ENCODE measurements at places on chromosomes 4 and X. TPM values are rescaled to one million over a fixed set of nuclear protein-coding genes. Genes with fewer than 3 reads are reported as not detected.

DNA sequence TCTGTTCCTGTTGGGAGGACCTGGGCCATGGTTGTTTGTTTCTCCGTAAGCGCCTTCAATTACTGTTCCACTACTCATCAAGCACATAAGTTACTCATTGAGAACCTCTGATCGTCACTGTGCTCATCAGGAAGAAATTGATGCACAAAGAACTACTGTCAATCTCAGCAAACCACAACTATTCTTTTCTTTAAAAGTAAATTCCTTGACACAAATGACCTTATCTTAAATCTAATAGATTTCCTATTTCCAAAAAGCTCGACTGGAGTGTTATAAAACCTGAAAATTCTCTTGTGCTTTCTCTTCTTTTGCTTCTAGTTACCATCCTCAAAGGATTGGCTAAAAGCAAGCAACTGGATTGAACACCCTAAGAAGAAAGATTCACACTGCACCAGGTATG lies at the start of gene MUC7:
Gene MUC7, plus strand, starts transcription at position 301 of the 400 bp plus-strand sequence. CDS start 1,825 bp downstream, outside the sequence.
- DNase-seq: no peak

DNA sequence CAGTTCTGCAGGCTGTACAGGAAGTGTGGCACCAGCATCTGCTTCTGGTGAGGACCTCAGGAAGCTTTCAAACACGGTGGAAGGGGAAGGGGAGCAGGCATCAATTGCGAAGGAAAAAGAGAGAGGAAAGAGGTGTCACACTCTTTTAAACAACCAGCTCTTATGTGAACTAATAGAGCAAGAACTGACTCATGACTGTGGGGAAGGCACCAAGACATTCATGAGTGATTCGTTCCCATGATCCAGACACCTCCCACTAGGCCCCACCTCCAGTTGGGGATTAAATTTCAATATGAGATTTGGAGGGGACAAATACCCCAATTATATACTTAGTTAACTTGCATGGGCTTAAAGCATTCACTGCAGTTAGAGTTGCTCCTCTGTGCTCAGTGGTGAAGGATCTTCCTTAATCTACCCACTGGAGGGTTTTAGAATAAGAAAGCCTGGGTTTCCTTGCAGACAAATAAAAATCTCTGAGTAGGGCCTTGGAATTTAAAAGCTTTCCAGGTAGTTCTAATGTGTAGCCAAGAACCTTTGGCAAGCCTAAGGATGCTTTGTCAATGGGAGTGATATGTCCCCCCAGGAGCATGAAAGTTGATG lies 60.0 kb downstream of the SYNPO2 start:
- DNase-seq: no peak

- no peak for DNase-seq
Observed at GRCh38 chr4:128917781-128918180, 108.3 kb downstream of the JADE1 start.

TLR6 gene
- 5.8 TPM for total RNA-seq

DNA sequence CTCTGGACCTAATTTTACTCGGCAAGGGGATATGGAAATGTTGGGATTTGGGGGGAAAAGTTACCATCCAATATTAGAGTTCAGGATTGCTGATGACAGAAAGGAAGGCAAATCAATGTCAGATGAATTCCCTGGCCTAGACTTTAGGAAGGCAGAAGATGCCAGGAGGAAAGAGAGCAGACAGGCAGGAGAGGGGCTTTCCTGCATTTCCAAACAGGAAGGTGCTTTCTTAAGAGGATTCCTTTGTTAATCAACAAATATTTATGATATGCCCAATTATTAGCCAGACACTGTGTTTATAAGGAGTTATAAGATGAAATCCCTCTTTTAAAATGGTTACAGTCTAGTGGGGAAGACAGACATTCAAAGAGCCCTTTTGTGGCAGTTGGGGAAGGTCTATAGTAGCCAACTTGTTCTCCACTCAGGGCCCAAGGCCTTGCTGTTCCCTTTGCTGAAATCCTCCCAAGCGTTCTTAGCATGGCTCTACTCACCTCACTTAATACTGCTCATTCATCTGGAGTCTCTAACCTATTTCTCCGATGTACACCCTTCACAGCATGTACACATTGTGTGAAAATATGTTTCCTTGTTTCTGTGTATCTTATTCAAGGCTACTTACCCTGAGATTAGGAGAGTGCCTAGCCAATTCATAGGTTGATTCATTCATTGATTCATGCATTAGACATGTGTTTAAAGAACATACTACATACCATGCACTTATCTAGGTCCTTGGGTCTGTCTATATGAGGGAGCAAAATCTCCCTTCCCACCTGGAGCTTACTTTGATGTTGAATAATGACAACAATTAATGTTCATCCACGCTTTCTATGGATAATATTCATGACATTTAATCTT lies 5.3 kb downstream of the IGFBP7 start:
- no peak for DNase-seq

PGK1 gene
- total RNA-seq: 241 TPM

GRCh38 chrX:49198540-49199314 lies 1.3 kb downstream of the SYP start:
- no peak for DNase-seq

- no peak for DNase-seq
Observed at GRCh38 chr4:150938417-150938816, 76.7 kb downstream of the LRBA start.

DNA sequence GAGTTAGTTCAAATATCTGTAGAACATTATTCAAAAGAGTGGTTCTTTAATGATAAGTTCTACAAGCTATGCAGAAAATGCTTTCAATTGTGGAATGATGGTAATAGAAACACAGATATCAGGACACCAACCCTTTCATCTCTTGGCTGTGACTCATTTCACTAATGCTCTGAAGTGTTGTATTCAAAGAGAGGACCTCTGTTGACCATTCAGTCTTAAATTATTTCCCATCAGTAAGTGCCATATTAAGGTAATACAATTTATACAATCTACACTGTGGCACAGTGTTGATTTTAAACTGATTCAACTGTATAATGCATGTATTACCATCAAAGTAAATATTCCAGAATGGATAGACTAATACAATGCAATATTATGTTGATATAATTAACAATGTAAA lies 289.0 kb upstream of the ADGRL3 start:
- DNase-seq: no peak

GRCh38 chr4:81751531-81752289 lies 280.0 kb upstream of the RASGEF1B start:
- DNase-seq: no peak

GRIA3 gene
- 0.83 TPM for total RNA-seq

ACSL1 gene
- 28.9 TPM for total RNA-seq

- no peak for DNase-seq
Observed at GRCh38 chrX:47621851-47622250, 2.2 kb upstream of the SYN1 start.

NPY5R gene
- not detected for total RNA-seq

DNA sequence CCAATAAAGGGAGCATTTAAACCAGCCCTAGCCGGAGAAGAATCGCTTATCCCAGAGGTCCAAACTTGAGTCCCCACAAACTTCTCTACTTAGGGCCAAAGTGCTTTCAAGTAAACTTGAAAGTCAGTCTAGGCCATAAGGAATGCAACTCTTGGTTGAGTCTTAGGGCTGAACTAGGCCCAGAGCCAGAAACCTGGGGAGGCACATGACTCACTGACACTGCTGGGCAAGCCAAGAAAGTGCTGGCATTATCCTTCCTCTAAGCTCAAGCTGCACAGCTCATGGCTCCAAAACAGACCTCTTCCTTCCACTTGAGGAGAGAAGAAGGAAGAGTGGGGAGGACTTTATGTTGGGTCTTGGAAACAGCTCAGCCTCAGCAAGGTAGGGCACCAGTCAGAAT lies 1257.3 kb upstream of the DIAPH2 start:
- DNase-seq: peak; percentile 59

GRCh38 chrX:30296408-30297254 lies 12.6 kb downstream of the NR0B1 start:
- DNase-seq: no peak

DNA sequence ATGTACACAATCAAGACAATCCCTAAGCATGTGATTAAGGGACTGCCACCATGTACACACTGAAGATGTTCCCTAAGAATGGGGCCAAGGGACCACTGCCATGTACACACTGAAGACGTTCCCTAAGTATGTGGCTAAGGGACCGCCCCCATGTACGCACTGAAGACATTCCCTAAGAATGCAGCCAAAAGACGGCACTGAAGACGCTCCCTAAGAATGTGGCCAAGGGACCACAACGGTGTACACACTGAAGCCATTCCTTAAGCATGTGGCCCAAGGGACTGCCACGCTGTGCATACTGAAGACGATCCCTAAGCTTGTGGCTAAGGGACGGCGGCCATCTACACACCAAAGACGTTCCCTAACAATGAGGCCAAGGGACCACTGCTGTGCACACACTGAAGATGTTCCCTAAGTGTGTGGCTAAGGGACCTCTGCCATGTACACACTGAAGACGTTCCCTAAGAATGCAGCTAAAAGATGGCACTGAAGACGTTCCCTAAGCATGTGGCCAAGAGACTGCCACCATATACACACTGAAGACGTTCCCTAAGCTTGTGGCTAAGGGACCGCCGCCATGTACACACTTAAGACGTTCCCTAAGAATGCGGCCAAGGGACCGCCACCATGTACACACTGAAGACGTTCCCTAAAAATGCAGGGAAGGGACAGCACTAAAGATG lies 26.4 kb downstream of the DHRSX start:
- no peak for DNase-seq

IQCM gene
- total RNA-seq: not detected

- peak; percentile 75 for DNase-seq
Observed at GRCh38 chr4:23920716-23921446, 31.0 kb upstream of the PPARGC1A start.

- DNase-seq: no peak
Observed at GRCh38 chrX:68454476-68455150, 21.3 kb upstream of the OPHN1 start.

SPANXN4 gene
- not detected for total RNA-seq

DNA sequence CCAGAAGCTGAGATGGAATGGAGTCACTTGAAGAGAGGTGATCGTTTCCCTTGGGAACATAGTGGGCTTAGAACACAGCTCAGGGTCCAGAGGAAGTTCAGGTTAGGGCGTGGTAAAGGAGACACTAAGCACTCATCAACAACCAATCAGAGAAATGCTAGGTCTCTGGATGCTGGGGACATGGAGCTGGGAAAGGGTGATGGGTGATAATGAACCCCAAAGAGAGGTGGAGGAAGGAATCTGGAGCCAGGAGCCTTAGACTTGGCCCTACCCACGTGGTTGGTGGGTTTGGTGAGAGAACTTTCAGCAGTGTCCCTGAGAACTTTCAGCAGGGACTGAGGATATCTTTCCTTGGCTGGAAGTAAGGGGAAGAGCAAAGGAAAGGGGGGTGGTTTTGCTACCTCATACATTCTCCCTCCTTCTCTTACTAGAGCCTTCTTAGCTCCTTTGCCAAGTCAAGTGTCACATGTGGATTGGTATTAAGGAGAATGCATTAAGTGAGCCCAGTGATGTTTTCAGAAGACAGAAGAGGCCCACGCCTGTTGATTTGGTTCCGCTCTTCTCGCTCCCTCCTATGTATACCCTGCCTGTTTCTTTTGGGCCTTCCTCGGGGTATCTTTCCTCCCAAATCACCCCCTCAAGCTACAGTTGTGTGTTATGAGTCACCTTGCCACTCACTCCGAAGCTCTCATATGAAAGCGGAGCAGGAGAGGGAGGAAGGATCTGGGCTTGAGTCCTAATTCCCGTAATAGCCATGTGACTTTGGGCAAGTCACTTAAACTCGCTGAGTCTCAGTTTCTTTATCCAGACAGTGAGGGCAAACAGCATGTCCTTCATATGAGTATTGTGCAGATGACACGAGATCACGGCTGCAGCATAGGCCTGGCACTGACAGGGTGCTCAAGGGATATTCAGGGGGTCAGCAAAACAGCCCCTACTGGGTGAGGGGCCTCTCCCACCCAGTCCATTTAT lies 63.1 kb downstream of the TSC22D3 start:
- DNase-seq: peak; percentile 19

GAGE12H gene
- not detected for total RNA-seq

- no peak for DNase-seq
Observed at GRCh38 chrX:95996294-95996693, 688.3 kb upstream of the DIAPH2 start.

GRCh38 chr4:140091305-140091704 lies 62.7 kb downstream of the MAML3 start:
- no peak for DNase-seq

GRCh38 chr4:147578051-147578476 lies 39.1 kb upstream of the TMEM184C start:
- DNase-seq: peak; percentile 98

TAF7L gene
- total RNA-seq: 0.17 TPM

GRCh38 chrX:50705042-50705441 lies 109.0 kb downstream of the SHROOM4 start:
- no peak for DNase-seq

ABLIM2 gene
- total RNA-seq: 0.32 TPM

GRCh38 chrX:116317409-116317808 lies 119.0 kb upstream of the SLC6A14 start:
- DNase-seq: peak; percentile 3

GRCh38 chr4:17013382-17014006 lies 115.0 kb upstream of the LDB2 start:
- DNase-seq: no peak

GRCh38 chr4:123315617-123316016 lies 81.0 kb upstream of the SPRY1 start:
- no peak for DNase-seq

- DNase-seq: peak; percentile 16
Observed at GRCh38 chrX:103628386-103629317, at the start of gene TCEAL1. TSS of gene TCEAL1 (plus strand) at chrX:103628975. CDS start at chrX:103629917, 942 bp downstream.

DNA sequence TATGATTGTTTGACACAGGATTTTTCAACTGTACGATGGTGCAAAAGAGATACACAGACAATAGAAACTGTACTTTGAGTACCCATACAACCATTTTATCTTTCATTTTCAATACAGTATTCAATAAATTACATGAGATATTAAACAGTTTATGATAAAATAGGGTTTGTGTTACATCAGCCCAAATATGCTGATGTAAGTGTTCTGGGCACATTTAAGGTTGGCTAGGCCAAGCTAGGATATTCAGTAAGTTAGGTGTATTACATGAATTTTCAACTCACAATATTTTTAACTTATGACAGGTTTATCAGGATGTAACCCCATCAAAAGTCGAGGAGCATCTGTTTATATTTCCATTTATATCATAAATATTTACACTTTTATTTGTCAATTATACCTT lies 42.9 kb upstream of the PLS3 start:
- DNase-seq: no peak

F11 gene
- not detected for total RNA-seq

JCHAIN gene
- not detected for total RNA-seq

TLR8 gene
- total RNA-seq: not detected

GPC3 gene
- total RNA-seq: not detected

Data from mammary epithelial cell (primary cell).